GM12891 (cell line): ENCODE measurements at places on chromosomes 5 and 9.

- no peak for DNase-seq
Measured at GRCh38 chr9:76521244-76521681, 62.3 kb downstream of the GCNT1 start.

DNA sequence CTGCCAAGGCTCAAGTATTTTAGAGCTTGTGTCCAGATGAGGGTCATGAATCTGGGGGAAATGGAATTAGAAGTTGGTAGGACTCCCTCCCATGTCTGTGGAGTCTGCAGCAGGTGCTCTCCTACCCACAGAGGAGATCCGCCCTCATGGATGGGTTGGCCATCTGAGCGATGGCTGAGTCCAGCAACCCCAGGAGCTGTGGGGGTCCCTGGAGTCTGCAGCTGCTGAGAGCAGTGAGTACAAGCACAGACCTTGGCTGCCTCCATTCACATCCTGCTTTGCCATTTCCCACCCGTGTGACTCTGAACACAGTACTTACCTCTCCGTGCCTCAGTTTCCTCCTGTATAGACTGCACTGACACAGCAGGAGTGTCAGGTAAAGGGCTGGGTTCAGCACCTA is 25.8 kb upstream of the SYNPO start:
- no peak for DNase-seq

DNA sequence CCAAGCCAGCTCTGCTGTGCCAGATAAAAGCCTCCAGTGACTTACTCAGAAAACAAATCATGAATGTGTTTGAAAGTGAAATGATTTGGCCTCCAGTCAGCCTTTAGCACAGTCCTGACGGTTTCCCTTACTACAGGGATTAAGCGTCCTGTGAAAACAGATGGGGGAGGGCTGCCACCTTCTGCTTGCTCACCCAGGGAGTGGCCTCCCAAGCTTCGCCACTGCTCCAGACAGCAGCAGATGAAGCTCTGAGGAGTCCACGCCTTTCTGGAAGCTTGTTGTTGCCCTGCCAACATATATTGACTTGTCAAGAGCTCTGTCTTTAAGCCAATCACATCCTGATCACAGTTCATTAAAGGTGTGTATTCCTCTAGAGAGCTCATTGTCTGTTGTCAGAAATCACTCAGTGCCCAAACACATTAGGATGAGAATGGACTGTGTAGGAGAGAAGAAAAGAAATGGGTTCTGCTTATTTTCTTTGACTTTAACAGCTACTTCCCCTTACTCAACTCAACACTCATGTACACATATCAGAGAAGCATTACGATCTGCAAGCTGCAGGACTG is 4.9 kb upstream of the FYB1 start:
- DNase-seq: no peak

GRCh38 chr5:132751444-132751843 is 4.2 kb downstream of the CCNI2 start:
- DNase-seq: no peak

DNA sequence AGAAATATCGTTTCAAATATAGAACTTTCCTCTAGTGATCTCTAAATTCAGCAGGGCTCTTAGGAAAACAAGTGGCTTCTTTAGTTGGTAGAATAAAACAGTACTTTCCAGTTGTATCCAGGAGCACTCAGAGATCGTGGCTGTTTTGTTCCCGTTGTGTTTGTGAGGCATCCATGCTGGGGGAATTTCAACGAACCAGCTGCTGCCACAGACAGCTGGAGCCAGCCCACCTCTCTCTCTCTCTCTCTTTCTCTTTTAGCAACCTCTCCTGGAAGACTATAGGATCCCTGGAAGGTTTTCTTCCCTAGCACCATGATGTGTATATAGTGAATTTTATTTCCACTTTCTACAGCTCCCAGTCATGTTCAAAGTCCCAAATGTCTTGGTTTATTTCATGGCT is 1116.0 kb upstream of the SEMA6A start:
- no peak for DNase-seq

GRCh38 chr5:68041293-68041692 is 174.3 kb upstream of the PIK3R1 start:
- DNase-seq: no peak

DNA sequence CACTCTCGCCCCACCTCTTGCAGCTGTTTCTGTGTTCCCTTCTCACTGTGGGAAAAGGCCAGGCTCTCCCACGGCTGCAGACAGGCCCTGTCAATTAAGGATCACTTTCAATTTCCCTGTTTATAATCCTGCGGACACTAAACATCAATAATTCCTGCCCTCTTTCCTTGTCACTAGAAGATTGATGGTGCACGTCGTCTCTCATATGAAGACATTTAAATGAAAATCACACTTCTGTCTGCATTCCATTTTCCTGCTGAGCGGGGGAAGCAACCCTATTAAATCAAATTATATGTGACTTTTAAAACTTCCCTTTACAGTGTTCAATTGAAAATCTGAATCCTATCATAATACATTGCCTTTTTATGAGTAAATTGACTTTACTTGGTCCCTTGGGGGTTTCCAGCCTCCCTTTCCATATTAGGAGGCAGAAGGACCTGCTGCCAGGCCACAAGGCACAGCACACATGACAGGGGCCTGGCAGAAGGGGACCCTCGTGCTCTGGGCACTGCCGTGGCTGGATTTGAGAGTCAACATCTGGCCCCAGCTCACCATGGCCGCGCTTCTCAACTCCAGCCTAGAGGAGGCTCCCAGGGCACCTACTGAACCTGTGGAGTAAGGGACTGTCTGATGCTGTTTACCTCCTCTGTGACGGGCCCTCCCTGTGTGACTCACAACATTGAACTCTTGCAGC is 311.0 kb upstream of the IRX4 start:
- DNase-seq: no peak

- no peak for DNase-seq
Measured at GRCh38 chr5:152505442-152506042, 100.5 kb upstream of the NMUR2 start.

GRCh38 chr5:53429706-53430105 is 50.7 kb upstream of the FST start:
- DNase-seq: no peak

DNA sequence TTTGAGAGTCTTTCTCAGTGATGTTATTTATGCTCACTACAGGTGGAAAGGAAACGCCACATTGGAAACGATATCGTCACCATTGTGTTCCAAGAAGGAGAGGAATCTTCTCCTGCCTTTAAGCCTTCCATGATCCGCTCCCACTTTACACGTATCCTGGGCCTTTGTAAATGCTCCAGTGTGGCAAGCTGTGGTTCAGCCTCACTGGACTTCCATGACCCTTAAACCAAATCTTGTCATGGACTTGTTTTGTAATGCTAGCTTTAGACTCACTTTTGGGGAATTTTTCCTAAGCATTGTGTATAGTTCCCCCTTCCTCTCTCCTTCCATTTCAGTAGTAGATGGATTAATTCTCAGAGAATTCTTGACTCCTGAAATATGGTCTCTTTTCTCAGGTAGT is 60.9 kb upstream of the SLC2A8 start:
- no peak for DNase-seq

- DNase-seq: no peak
Measured at GRCh38 chr5:161030229-161030628, 178.2 kb upstream of the ATP10B start.

DNA sequence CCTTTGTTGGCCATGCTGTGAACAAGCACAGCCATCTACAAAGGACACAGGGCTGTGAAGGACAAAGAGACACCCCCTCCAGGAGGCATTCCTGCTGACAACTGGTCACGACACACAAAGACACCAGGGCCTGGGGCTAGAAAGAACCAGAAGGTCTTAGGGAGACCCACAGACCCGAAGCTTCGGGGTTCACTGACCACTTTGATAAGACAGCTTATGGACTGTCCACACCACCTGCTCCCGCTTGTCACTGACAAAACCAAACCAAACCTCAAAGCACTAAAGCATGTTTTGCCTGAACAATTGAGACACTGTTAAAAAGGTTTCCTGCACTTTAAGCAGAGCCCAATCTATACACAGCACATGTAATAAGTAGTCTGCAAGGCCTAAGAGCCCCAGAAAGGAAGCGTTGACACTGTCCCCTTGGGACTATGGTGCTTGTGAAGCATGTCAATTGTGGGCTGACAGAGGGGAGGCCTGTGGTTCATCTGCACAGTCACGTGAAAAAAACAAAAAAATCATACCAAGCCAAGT is 185.0 kb downstream of the GAPVD1 start:
- DNase-seq: peak; percentile 51

DNA sequence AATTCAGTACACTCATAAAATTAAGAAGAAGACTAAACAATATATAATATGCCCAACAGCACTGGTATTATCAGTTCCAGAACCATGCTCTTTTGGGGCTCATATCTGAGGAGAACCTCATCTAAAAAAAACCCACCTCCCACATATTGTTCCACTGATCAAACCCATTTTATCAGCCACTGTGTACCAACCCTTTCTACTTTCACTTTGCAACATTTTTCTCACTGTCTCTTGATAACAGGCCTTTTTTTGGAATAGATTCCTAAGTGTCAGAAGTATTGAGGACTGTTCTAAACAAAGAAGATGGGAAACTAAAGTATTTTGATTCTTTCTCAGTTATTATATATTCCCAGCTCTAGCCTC is 173.2 kb downstream of the GABRB2 start:
- no peak for DNase-seq

- no peak for DNase-seq
Measured at GRCh38 chr9:112032009-112032408, 135.4 kb downstream of the UGCG start.

GRCh38 chr9:80554856-80555255 is 983.1 kb downstream of the TLE4 start:
- DNase-seq: no peak

DNA sequence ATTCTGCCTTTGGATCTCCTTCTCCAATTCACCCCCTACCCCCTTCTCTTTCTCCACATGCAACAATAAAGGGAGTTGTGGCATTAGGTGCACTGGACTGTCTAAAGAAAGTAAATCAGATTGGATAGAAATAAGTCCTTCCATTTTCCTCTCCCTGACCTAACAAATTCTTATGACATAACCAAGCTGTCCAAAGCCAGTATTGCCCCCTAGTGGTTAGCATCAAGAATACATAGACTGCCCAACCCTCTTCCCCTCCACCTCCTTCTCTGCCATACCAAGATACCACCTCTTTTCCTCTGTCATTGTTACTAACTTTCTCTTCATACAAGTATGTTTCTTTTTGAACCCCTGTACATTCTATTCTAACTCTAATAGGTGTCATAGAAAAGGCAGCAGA is 45.7 kb downstream of the PPARGC1B start:
- no peak for DNase-seq

- no peak for DNase-seq
Measured at GRCh38 chr9:83744206-83744605, 36.4 kb upstream of the UBQLN1 start.

DNA sequence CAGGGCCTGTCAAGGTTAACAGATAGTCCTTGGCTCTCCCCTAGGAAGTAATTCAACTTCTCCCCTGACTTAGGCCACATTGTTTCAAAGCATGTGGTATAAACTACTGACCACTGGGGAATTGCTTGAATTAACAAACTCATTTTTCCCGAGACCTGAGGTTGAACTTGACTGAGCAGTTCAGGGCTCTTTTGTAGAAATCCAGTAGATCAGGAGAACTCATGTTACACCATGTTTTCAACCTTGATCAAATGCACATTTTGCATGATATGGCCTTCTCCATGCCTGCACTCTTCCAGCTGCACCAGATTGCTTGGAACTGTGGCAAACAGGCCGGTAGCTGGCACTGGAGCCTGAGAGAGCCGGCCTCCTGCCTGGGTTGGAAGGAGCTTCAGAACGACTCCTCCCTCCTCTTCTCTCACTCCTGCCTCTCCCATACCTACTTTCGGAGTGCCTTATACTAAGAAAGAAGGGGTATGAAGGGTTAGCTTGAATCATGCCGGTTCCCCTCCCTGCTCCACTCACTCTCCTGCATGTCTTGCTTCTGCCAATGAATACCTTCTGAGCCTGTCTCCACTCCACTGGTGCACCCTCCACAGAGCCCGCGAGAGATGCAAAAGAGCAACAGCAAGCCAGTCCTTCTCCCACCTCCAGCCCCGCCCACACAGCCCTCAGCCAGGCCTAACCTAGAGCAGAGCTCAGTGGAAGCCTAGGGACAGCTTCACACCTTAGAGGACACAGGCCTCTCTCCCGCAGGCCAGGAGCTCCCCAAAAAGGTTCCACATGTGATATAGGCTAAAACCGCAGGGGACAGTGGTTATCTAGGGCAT is 159.4 kb downstream of the MACROH2A1 start:
- no peak for DNase-seq

DNA sequence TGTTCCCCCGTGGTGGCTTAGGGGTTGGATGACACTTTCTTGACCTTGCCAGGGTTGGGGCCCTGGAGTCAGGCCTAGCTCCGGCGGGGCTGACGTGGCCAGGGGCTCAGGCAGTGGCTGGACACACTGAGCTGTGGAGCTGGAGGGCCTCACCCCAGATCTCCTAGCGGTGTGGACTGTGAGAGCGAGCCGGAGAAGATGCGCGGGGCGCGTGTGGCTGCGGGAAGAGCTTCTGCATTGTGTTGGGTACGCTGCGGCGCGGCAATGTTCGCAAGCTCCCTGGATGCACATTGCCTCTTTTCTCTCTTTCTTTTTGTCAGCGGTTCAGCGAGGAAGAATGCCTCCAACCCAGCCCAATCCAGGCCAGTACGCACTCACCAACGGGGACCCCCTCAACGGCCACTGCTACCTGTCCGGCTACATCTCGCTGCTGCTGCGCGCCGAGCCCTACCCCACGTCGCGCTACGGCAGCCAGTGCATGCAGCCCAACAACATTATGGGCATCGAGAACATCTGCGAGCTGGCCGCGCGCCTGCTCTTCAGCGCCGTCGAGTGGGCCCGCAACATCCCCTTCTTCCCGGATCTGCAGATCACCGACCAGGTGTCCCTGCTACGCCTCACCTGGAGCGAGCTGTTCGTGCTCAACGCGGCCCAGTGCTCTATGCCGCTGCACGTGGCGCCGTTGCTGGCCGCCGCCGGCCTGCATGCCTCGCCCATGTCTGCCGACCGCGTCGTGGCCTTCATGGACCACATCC is 4.8 kb downstream of the NR2F1 start:
- no peak for DNase-seq

DNA sequence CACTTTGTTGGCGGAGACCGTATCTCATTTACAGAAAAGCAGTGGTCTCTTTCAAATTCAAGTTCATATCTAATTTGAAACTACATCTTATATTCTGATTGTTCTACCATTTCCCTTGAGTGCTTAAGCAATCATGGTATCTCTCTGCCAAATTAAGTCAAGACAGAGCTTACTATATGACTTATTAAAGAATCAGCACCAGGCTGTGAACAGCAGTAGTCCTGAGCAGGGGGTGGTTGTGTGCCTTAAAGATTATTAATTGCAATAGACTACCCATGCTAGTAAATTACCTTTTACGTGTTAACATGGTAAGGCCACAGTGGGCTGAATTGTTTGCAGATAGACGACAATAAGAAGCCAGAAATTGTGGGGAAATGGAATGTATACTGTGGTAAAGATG is 21.5 kb downstream of the SNCAIP start:
- DNase-seq: no peak

DNA sequence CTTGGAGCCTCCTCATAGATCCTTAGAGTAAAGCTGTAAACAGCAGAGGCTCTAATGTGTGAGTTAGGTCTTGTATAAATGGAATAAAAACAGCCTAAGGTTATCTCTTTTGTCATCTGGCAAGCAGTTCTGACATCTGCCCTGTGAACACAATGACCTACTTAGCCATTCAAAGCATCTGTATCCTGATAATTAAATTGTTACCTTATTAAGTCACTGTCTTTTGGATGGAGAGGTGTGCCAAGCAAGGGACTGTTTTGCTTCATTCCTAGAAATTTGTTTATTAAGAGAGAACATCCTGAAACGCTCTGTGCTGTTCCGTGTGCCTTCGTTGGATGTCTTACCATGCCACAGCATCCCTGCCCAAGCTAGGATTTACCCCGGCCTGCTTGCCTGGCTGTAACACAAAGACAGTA is 1.5 kb downstream of the LSM11 start:
- no peak for DNase-seq
